ENCODE measurements at places on chromosomes 16 and 17.

GRCh38 chr16:74926805-74927204, 58.1 kb downstream of the WDR59 start:
- no peak for DNase-seq

DNA sequence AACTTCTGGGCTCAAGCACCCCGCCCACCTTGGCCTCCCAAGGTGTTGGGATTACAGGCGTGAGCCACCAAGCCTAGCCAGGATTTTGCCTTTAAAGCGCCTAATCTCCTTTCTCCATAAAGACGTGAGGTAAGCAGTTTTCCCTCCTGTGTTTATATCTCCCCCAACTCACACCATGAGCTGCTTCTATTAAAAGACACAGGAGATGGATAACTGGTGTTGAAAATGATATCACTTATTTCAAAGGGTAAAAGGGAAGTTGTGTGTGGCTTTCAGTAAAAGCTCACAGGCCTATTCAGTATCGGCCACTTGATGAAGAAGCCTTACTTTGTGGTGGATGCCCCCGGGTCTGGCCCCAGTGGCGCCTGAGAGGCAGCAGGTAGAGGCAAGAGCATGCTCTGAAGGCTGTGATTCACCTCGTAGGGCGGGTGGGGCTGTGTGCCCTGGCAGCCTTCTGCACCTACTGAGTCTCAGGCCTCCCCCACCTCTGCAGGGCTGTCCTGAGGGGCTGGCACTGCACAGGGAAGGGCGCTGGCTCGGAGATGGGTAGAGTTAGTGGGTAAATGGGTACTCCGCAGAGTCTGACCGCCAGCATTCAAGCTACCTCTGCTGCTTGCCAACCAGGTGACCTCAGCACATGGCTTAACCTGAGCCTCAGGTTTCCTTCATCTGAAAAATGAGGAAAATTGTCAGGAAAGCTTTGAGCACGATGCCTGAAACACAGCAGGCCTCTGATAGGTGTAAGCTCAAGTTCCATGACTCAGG, 146.8 kb downstream of the CLEC16A start:
- DNase-seq, result no peak

DNA sequence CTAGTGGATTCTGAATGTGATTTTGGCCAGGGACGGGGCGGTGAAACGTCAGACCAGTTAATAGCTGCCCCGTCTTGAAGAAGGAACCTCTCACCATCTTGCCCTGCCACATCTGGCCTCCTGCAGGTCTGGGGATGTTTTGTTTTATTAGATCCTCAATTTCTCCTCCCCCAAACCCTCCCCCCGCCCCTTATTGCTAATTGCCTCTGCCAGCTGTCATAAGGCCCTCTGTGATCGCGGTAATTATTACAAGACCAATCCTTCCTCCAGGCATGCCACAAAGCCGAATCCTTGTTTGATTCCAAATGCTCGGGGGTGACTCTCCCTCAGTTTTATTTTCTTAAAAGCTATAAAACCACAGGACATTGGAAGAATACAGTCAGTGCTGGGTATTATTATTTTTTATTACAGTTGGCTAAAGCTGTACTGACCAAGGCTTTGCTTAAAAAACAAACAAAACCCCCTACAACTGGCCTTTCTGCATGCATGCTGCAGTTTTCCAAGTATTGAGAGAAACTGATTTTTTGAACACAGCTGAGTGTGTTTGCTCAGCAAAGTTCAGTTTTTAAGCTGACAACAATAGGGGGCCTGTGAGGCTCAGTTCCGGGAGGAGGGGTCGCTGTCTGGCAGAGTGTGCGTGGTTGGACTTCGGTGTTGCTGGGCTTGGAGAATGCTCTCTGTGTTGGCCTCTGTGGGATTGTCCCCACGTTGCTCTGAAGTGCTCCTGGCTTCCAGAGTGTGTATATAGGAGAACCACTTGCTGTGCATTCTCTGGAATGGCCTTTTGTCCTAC, 1.7 kb downstream of the KSR1 start:
- DNase-seq, result peak; percentile 51

GRCh38 chr17:40936976-40937375, 470 bp downstream of the KRT23 start:
- no peak for DNase-seq

DNA sequence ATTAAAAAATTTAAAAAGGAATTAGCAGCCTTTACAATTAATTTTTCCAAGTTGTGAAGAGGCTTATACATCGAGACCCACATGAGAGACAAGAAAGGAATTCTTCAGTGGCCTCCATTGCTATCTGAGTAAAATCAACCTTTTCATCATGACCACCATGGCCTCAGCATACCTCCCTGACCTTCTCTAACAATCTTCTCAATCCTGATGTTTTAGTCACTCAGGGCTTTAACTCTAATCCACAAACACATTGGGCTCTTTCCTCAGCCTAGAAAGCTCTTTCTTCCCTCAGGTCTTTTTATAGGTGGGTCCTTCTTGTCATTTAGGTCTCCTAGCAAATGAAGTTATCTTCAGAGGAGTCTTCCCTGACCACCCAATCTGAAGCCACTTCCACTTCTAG, 46.4 kb downstream of the SPOP start:
- DNase-seq, result no peak

GRCh38 chr17:78789663-78790181, 7.6 kb upstream of the CYTH1 start:
- peak; percentile 91 for DNase-seq

DNA sequence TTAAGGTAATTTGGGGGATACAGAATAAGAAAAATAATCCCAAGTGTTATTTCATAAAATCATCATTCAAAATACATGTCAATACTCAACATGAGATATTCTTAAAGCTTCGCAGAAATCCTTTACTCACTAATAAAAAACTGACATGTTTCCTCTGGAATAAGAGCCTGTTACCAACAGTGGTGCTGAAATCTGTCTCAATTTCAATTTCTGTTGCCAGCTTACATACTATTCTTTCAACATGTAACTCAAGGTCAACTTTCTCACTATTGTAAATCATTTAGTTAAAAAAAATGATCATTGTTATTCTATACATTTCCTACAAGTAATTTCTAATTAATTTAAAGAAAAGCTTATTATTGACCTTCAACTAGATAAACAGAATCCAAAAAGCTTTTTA, 67.9 kb downstream of the CEP95 start:
- DNase-seq, result no peak

DNA sequence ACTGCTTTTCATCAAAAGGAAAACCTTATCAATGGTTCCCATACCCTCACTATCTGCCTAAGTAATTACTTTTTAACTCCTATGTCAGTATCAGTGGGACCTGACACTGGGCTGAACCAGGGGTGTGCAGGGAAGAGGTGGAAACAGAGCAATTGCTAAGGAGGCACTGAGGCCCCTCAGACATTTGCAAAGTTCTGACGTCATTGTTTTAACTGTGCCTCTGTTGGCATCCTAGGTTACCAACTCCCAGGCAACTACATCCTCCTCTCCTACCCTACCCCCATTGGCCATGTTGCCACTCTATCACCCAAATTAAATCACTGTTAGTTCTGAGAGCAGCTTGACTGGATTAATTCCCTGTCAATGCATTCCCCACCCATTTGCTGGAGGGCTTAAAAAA, 8.0 kb upstream of the WWOX start:
- DNase-seq, result peak; percentile 22

DNA sequence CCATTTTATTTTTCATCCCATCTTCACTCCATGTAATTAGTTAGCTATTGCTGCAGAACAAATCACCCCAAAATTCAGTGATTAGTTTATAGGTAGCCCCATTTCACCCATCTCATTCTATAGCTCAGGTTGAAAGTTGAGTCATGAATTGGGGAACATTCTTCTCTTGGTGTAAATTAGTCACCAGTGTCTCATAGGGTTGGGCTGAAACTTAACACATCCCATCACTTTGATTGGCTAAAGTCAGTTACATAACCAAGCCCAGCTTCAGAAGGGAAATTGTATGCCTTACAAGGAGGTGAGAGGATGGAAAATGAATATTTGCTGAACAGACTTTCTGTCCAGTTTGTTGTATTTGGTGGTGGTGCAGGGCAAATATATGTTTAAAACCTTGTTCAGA, 477.5 kb downstream of the WWOX start:
- DNase-seq, result peak; percentile 14

DNA sequence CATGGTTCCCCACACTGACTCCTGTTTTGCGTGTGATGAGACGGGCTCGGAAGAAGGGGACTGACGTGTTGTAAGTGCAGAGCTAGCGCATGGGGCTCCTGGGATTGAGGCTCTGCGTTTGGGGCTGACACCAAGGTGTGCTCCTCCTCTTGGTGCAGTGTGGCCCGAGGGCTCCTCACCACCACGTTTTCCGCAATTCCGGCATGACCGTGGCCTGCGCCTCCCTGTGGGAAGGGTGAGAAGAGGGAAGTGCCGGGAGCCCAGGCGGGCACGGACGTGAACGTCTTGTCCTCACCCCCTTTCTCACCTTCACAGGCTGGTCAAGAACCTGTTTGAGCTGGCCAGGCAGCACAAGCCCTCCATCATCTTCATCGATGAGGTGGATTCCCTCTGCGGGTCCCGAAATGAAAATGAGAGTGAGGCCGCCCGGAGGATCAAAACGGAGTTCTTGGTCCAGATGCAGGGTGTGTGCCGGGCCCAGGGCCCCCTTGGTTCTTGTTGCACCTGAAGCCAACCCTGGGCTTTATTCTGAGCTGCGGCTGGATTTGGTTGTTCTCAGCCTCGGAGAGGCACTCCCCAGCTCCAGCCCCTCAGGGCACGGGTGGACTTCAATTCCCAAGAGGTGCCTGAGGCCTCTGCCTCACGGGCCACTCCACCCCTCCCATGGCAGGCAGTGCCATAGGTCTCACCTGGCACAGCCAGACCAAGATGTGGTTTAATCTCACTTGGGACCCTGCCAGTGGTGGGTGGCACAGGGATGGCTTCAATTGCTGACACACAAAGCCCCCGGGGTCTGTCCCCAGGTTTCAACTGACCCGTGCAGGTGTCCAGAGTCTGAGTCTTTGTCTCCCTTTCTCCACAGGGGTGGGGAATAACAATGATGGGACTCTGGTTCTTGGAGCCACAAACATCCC, 8.9 kb downstream of the VPS4A start:
- no peak for DNase-seq

- peak; percentile 24 for DNase-seq
Observed at GRCh38 chr17:76266244-76266938, 1.2 kb downstream of the UBALD2 start.

- DNase-seq, result no peak
Observed at GRCh38 chr17:13885953-13886889, 183.1 kb upstream of the COX10 start.

DNA sequence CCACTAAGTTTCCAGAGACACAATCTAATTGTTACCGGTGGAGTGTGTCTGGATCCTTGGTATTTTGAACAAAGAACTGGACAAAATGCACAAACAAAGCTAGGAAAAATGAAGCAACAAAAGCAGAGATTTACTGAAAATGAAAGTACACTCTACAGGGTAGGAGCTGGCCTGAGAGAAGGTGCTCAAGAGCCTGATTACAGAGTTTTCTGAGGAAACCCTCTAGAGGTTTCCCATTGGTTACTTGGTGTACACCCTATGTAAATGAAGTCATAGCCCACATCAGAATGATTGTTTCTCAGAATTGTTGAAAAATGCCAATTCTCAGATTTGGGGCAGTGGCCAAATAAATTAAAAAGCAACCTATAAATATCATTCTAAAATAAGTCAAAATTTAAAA, 436.4 kb downstream of the KCNJ18 start:
- no peak for DNase-seq

DNA sequence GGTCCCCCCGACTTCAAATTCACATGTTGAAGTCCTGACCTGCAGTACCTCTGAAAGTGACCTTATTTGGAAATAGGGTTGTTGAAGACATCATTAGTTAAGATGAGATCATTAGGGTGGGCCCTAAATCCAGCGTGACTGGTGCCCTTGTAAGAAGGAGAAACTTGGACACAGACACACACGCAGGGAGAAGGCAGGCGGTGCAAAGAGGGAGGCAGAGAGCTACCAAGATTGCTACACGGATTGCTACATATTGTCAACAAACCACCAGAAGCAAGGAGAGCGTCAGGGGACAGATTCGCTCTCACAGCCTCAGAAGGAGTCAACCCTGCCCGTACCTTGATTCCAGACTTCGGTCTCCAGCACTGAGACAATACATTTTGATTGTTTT, 6.8 kb upstream of the WBP2 start:
- DNase-seq, result no peak

- DNase-seq, result no peak
Observed at GRCh38 chr17:6572972-6573370, 16.6 kb upstream of the PITPNM3 start.

DNA sequence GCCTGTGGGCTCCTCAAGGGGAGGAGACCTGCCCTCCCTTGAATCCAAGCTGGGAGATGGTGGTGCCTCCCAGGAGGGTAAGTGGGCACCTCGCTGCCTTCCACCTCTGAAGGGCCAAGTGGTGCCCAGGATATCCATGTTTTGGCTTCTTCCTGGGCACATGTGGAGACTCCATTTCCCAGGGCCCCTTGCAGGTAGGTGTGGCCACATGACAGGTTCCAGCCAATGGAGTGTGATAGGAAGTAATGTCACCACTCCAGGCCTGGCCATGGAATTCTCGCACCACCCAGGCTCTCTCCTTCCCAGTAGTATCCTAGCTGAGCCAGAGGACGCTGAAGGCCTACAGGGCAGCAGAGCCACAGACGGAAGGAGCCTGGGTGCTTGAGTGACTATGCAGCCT, 17.6 kb upstream of the PEMT start:
- peak; percentile 43 for DNase-seq

DNA sequence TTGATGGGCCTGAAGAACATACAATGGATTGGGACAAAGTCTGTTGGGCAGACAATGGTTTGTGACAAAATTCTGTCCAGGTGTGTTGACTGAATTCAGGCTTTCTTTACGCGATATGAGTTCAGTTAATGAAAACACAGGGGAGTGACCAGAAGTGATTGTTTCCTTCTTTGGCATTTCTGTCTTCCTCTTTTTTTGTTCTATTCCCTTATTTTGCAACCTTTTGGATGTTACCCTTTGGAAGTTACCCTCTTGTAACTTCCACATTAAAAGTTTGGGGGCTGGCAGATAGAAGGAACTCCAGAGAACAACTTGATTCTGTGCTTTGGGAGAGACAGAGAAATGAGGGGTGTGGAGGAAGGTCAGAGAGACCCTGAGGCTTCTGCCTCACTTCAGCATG, 126.7 kb downstream of the PITPNC1 start:
- DNase-seq, result no peak

GRCh38 chr17:54891176-54891821, 9.4 kb upstream of the TOM1L1 start:
- peak; percentile 75 for DNase-seq
